ENCODE measurements at places on chromosomes 12 and 14. TPM values are rescaled to one million over a fixed set of nuclear protein-coding genes. Genes with fewer than 3 reads are reported as not detected.

Gene KRT85
- not detected for total RNA-seq

Gene MANSC4
- total RNA-seq, result not detected

Gene GRIP1
- total RNA-seq, result 0.13 TPM

- DNase-seq, result no peak
These were observed 377.6 kb upstream of the ATP2B1 start for GRCh38 chr12:90086281-90086680.

- DNase-seq, result no peak
These were observed 268.2 kb downstream of the ADGRD1 start for GRCh38 chr12:131221957-131222328.

GRCh38 chr14:38261620-38262019 lies 5.7 kb upstream of the CLEC14A start:
- DNase-seq, result no peak

- DNase-seq, result no peak
These were observed 23.6 kb upstream of the FAM181A start for GRCh38 chr14:93903342-93904184.

DNA sequence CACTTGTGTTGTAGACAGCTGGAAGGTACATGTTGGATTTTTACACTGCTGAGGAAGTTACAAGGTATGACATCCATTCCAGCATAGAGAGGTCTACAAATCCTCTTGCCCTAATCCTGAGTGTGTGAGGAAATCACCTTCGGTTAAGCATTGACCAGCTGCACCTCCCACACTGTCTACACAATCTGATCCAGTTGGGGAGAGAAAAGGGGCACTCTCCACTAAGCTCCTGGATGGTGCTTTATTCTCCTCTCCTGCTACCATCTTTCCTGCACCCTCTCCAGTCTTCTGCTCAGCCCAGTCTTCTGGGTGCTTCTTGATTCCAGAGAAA lies at the start of gene OR6J1:
OR6J1 (minus strand) TSS at position 48 of the 331 bp plus-strand sequence. CDS start 9,541 bp downstream, outside the sequence.
- no peak for DNase-seq
